ENCODE measurements at places on chromosomes 7 and 10.
A peak's percentile ranks its signal among the peaks of the same experiment; 100 is the strongest.

DNA sequence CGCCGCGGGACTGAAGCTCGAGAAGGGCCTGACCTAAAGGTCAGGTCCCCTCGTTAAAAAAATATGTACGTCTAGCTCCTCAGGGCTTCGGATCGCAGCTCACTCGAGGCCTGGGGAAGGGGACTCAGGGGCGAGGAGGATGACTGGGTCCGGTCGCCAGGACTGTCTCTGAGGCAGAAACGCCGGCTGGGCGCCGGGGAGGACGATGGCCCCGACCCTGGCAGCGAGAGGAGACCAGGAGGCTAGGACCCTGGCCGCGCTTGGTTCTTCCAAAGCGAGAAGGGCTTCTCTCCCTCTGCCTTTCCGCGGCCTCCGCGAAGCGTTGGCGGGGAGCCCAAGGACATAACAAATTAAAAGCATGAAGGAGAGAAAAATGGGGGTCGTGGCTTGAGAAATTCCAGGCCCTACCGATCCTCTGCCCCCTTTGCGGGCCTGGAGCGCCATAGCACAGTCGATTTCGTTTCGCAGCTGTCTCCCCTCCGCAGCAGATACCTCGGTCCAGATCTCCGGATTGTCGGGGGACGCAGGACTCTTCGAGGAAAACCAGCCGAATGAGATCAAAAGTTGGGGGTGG is 3.1 kb downstream of the NKX2-3 start:
- no peak for DNase-seq

DNA sequence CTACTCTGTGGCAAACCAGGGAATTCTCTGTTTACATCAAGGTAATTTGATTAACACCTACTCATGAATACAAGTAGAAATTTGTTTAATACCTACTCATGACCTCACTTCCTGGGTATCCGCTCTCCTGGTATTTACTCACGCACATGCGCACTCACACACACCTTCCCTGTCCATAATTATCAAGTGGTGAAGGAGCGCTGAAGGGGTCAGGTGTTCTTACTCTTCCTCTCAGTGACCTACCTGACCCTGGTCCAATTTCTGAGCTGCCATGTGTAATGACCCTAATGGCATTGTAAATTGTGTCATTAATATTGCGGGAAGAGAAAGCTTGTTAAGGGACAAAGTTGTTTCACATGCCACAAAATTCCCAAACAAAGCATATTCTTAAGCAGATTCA is 41.3 kb upstream of the TRIL start:
- DNase-seq: no peak

DNA sequence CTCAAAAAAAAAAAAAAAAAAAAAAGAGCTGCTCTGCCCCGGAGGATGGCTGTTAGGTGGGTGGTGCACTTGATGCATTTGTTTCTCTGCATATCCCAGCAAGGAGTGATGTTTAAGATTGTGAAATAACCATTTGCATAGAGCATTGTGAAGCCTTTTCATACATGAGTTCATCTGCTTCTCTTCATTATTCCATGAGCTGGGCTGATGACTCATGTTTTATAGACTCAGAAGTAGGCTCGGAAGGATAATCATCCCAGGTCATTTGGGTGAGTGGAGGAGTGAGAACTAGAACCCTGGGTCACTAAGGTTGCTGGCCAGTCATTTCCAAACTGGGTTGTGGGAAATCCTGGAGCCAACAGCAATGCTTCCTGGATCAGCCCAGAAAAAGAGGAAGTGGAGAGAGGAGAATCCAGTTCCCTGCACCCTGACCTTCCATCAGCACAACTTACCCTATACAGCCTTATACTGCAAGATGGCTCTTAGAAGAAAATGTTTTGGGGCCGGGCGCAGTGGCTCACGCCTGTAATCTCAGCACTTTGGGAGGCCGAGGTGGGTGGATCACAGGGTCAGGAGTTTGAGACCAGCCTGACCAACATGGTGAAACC is 45.3 kb downstream of the TACC2 start:
- DNase-seq: no peak

DNA sequence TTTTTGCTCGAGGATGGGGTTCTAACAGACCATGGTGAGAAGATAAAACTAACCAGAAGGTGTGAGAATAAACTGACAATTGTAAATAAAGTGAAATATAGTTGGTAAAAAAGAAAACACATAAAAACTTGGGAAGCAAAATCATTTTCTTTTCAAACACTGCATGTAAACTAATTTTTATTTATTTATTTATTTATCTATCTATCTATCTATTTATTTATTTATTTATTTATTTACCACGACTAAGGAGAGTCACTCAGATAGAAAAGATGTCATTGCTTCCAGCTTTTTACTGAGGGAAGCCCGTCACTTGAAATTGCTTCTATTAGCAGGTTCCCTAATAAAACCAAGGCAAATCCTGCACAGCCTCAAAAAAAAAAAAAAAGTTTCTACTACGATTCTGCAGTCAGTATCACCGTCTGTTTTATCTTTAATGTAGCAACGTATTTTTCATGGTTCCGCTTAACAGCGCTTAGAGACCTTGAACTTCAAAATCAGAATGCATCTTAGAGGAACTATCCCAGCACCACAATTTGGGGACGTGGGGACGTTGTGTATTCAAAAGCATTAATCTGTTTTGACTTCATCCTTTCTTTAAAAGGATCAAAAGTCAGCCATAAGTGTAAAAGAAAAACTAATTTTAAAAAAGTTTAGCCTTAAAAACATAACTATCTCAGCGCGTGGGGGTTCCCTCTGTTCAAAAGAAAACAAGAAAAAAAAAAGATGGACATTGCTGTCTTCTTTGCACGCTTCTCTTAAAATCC is 33.3 kb upstream of the EBLN1 start:
- no peak for DNase-seq

- no peak for DNase-seq
Measured at GRCh38 chr7:15853832-15854470, 167.5 kb upstream of the MEOX2 start.

GRCh38 chr10:32065856-32066255 is 9.6 kb upstream of the KIF5B start:
- DNase-seq: no peak

- DNase-seq: no peak
Measured at GRCh38 chr10:80670774-80671173, 133.1 kb downstream of the SH2D4B start.

GRCh38 chr7:106365252-106366005 is 80.6 kb upstream of the NAMPT start:
- DNase-seq: no peak

- DNase-seq: no peak
Measured at GRCh38 chr10:44369854-44370253, 15.0 kb downstream of the CXCL12 start.

DNA sequence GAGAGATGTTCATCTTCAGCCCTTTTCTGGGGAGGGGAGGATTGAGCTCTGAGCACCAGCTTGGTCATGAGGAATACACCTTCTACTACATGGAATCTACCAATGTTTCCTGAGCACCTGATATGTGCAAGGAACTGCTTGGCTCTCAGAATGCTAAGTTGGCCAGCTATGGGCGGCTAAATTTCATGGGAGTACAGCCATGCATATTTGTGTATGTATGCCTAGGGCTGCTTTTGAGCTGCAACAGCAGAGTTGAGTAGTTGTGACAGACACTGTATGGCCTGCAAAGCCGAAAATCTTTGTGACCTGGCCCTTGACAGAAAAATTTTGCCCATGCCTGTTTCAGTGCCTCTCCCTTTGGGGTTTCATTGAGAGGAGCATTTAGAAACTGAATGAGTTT is 44.9 kb downstream of the NPY start:
- no peak for DNase-seq

DNA sequence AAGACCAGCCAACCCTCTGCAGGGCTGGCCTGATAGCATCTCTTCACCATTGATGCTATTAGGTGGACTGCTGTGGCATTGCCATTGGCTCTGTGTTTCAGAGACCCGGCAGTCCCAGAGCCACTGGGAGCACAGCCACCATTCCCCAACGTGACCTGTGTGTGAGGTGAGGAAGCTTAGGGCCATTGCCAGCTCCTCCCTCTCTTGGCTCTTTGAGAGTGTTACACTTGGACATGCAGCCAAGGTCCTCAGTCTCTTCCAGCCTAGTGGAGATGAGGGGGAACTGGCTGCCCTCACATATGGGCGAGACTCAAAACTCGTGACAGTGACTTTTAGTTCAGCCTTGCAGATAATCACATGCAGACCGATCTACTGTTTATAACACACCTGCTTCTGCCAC is 39.3 kb upstream of the HMX3 start:
- DNase-seq: no peak

- DNase-seq: peak; percentile 1
Measured at GRCh38 chr10:17029581-17030271, 99.9 kb downstream of the CUBN start.

- no peak for DNase-seq
Measured at GRCh38 chr7:132255898-132256297, 320.4 kb downstream of the PLXNA4 start.

- no peak for DNase-seq
Measured at GRCh38 chr7:98779800-98780587, 89.8 kb downstream of the TMEM130 start.

DNA sequence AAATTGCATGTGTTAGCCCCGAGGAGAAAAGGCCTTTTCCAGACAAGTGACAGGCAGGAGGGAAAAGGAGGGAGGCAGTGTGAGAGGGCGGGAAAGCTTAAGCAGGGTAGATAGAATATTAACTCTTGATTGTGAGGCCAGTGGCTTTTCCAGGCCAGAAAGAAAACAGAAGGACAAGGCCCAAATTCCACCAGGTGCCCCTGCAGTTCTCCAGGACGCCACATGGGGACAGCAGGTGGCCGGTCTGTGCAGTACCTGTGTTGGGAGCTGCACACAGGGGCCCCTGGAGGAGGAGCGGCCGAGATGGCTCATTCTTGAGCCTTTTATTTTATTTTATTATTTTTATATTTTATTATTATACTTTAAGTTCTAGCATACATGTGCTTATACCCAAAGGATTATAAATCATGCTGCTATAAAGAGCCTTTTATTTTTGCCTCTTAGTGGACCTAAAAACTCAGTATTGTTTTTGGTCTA is 141.3 kb upstream of the KLF14 start:
- DNase-seq: no peak

DNA sequence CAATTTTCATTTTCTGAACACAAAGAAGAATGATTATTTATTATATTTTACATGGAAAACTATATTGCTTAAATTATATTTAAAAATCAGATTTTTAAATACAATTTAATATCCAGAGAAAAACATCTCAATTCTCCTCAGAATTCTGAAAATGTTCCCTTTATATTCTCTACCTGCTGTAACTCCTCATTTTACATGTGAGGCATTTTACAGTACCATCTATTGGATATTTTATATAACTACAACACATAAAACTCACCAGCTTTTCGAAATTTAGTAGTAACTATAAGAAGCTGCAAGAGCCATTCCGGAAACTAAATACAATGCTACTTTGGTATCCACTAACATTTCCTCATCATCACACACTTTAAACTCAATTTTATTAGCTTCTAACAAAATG is 264.6 kb downstream of the DGKB start:
- no peak for DNase-seq

- no peak for DNase-seq
Measured at GRCh38 chr10:6342096-6342685, 139.5 kb downstream of the PFKFB3 start.

DNA sequence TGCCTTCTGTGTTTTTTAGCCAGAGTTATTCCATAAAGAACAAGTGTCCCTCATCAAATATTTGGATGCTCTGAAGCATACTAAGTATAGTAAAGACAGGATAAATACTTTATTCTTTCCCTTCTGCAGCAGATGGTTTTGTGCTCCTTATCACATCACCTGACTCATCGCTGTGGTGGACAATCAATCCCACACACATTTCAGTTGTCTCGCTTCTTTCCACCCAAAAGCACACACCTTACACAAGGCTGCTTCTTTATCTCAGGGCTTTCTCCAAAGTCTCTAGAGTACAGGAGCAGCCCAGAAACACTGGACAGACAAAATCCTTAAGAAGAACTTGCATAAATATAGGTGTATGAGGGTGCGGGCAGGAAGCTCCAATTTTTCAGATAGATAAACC is 43.4 kb downstream of the IGF2BP3 start:
- no peak for DNase-seq

Data from anterior cingulate cortex (tissue), 58 donors.